ENCODE measurements at places on chromosomes 6 and 20. TPM values are rescaled to one million over a fixed set of nuclear protein-coding genes. Genes with fewer than 3 reads are reported as not detected.

Gene OR14J1
- not detected for total RNA-seq

Gene SLCO4A1
- 53.6 TPM for total RNA-seq

Gene CGAS
- total RNA-seq, result 37.5 TPM

Gene SRSF12
- total RNA-seq, result not detected

Gene SLC22A16
- not detected for total RNA-seq

Gene E2F1
- 65.4 TPM for total RNA-seq

Gene HCRTR2
- total RNA-seq, result not detected

Gene HS3ST5
- total RNA-seq, result not detected

DNA sequence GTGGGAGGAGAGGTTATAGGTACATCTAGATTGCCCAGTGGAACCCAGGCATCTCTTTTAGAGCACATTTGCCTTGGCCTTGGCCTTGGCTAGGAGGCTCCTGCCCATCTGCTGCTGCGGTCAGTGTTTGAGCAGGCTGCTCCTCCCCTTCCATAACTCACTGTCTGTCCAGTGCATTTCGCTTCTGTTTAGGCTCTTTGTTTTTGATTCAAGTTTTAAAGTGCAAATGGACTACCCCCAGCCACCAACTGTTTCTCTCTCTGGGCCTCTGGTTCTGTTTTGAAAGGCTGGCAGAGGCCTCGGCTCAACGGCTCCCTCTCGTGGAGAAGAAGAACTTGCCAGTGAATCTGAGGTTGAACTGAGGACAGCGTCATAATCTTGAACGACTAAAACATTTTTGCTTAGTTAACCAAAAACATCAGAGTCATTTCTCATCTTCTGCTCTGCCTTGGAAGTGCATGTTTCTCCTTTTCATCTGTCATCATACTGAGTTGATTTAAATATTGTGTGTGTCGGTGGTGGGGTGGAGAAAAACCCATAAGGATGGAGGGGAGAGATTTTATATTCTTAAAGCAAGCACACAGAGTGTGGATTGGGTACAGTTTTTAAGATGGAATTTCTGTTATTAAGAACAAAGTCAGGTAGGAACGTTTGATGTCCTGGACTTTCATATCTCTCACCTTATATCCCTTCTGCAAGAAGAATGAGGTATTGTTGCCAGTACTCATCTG, 171.4 kb downstream of the DTNBP1 start:
- ATAC-seq, result peak; percentile 87

DNA sequence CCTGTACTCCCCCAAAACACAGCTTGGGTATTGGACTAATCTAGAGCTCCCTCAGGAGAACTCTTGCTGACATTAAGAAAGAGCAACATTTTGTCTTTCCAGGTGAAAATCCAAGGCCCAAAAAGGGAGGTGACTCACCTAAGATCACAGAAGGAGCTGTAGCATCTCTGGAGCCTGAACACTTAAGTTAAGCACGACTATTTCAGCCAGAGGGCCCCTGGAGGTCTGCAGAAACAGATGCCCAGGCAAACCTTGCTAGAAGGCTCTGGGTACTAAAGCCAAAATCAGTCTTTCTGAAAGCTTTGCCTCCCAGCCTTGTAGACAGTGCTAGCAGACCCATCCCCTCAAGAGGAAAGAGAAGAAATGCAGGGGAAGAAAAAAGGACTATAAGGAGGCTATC, 8.8 kb downstream of the EDN1 start:
- ATAC-seq, result no peak

- ATAC-seq, result no peak
Measured at GRCh38 chr20:63093966-63094766, 87.4 kb upstream of the BHLHE23 start.

- ATAC-seq, result peak; percentile 86
Measured at GRCh38 chr20:63686492-63687321, 9.7 kb upstream of the TNFRSF6B start.

- ATAC-seq, result no peak
Measured at GRCh38 chr6:167552961-167553735, 228.3 kb downstream of the TTLL2 start.

- ATAC-seq, result no peak
Measured at GRCh38 chr20:2108987-2109386, 7.4 kb downstream of the STK35 start.

GRCh38 chr6:145809211-145809610, 5.4 kb downstream of the FBXO30 start:
- ATAC-seq, result no peak

DNA sequence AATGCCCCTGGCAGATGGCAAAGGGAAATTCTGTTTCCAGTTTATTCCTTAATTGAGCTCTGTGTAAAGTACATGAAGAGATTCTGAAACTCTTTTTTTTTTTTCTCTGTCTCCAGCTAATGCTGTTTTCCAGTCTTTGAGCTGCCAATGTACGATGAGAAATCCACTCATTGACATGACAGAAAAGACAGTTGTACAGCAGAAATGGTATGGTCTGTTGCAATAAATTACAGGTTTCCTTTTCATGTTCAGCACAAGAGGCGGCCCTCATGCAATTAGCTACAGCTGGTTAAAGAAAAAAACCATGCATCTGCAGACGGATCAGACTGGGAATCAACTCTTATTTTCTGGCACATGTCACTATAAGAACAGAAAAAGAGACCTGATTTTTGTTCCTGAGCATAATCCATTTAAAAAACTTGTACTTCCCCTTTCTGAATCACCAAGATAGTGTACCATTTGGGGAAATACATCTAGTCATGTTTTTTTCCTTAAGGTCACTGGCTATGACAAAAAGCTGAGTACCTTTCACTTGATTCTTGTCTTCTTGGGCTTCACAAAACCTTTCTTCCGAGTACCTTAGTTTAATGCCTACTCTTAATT, 289.8 kb upstream of the PREP start:
- ATAC-seq, result no peak

GRCh38 chr20:33899106-33899505, 88.0 kb downstream of the CHMP4B start:
- no peak for ATAC-seq

GRCh38 chr6:37311741-37312473, 41.9 kb upstream of the RNF8 start:
- no peak for ATAC-seq

- ATAC-seq, result peak; percentile 29
Measured at GRCh38 chr6:27757307-27757706, 154.9 kb downstream of the OR2B2 start.
